NCI-H524 (cell line): ENCODE measurements at places on chromosomes 16 and 17.

DNA sequence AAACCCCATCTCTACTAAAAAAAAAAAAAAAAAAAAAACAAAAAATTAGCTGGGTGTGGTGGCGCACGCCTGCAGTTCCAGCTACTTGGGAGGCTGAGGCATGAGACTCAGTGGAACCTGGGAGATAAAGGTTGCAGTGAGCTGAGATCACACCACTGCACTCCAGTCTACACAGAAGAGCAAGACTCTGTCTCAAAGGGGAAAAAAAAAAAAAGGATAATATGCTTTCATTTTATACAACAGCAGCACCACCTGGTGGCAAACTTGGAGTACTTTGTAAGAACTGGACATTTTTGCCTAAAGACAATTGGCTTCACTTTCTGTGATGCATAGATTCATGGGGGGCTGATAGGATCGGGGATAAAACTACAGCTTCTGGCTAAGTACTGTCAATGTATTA, 8.5 kb downstream of the CHTF8 start:
- peak; percentile 88 for DNase-seq

DNA sequence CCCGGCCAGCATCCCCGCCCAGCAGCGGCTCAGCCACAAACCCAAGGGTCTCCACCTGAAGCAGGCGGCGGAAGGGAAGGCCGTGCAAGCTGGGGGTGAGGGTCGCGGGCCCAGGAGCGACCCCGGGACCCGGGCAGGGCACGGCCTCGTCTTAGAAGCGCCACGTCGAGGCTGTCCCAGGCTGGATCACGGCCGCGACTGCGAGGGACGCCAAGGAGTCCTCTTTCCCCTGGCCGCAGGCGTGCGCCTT, 538 bp upstream of the CCNF start:
- DNase-seq, result no peak

GRCh38 chr17:77210331-77210730, 69.6 kb downstream of the SEC14L1 start:
- no peak for DNase-seq

- no peak for DNase-seq
Measured at GRCh38 chr17:64423881-64424280, 25.0 kb upstream of the MILR1 start.

- DNase-seq, result no peak
Measured at GRCh38 chr16:73064212-73064993, 16.5 kb upstream of the ZFHX3 start.

GRCh38 chr17:51263006-51263405, 2.7 kb downstream of the UTP18 start:
- DNase-seq, result no peak

DNA sequence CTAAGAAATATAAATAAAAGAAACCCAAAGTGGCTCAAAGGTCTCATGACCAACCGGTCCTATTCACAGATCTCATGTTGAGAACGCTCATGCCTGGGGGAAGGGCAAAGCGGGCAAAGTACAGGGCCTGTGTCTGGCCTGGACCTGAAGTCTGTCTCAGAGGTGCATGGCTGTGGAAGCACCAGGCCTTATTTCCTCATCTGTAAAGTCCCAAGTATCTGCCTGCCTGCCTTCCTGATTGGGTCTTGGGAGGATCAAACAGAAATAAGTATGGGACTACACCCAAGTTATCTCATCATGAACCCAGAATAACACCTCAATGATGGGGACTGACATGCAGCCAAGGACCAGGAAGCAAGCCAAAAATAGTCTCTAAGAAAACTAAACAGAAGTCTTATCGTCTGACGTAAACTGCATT, 14.2 kb downstream of the AXIN2 start:
- DNase-seq, result no peak

- no peak for DNase-seq
Measured at GRCh38 chr17:43891851-43892646, 15.3 kb downstream of the MPP2 start.

GRCh38 chr16:3602320-3602653, 9.1 kb downstream of the SLX4 start:
- DNase-seq, result no peak

GRCh38 chr16:8053437-8053836, 536.9 kb downstream of the TMEM114 start:
- DNase-seq, result no peak

DNA sequence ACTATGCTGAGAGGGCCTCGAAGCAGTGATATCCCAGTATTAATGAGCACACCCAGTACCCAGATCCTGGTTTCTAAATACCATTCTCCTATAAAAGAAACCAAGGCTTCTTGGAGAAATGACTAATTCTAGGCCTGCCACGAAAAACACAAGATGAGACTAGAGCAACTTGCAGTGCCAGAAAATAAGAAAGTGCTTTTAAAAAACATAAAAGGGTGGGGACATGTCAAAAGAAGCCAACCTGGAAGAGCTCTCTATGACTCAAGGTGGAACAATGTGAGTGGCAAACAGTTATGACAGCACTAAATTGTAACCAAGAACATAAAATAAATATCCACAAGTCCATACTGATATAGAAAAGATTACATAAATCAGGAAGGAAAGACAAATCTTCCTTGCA, 153.2 kb upstream of the KCNJ18 start:
- no peak for DNase-seq

- no peak for DNase-seq
Measured at GRCh38 chr17:31780483-31780882, 78.6 kb downstream of the COPRS start.

GRCh38 chr17:18968345-18968744, 16.4 kb downstream of the SLC5A10 start:
- no peak for DNase-seq

DNA sequence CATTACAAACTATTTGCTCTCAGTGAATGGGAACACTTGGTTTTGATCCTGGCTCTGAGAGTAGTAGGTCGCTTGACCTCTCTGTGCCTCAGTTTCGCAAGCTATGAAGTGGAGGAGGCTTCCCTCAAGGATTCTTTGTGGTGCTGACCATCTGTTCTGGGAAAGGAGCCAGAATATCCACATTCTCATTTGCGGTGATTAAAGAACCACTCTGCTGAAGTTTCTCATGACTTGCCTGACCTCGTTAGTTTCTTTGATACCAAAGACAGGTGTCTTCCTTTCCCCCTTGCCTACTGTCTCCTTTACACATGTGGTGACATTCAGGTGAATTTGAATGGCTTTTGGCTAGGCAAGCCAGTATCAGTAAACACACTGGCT, 116.0 kb downstream of the SNX29 start:
- DNase-seq, result peak; percentile 47

DNA sequence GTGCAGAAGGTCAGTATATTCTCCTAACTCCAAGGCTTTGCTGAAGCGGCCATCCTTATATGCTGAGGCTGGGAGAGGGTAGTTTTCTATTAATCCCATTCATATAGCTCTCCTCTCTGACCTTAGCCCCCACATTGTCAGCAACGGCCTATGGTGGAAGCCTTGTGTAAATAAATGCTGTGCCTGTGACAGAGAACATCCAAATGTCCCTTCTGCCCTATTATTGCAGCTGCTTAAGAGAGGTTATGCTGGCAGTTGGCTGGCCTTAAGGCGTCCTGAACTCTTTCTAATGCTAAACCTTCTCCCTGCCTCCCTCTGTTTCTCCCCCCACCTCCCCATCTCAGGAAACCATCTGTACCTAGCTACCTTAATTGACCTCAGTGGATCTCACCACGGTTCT, 53.6 kb downstream of the ARHGAP44 start:
- DNase-seq, result no peak

- DNase-seq, result no peak
Measured at GRCh38 chr17:2784864-2785263, 11.4 kb upstream of the RAP1GAP2 start.

GRCh38 chr16:14505846-14506245, 124.2 kb downstream of the PARN start:
- DNase-seq, result no peak
